HL-60 (cell line): ENCODE measurements at places on chromosomes 5 and 9.

DNA sequence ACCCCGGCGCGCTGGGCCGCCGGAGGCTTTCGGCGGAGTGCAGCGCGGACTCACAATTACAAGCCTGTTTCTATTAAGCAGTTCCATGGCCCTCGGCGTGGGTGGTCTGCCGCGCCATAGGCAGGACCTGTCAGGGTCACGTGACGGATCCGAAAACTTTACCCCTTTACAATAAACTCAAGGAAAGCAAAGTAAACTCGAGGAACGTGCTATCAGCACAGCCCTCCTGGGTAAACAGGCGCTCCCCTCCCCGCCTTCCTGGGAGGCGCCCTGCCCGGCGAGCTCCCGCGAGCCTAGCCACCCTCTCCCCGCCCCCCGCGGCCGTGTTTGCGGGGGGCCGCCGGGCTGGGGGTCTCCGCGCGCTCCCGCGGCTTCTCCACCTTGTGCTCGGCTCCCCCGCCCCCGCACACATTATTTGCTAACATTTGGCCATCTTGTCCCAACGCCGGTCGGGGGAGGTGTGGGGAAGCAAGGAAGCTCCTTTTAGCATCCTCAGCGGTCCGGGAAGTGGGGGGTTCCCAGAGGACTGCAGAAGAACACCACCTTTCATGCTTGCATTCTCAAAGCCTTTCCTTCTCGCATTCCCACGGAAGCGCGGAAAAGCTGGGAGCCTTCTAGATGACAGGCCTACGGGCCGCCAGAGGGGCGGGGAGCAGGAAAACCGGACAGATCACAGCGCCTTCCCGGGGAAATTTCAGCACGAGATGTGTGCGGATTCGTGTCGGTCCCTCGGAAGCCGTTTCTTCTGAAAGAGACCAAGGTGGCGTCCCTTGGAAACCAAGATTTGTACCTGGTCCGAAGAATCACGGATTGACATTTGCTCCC lies at the start of gene PTCH1:
Gene PTCH1 (minus strand): TSS at position 238 of the 825 bp plus-strand sequence.
- DNase-seq, result no peak

GRCh38 chr5:150175076-150175475 lies 8.5 kb downstream of the CDX1 start:
- DNase-seq, result no peak

- no peak for DNase-seq
These were observed 451.6 kb upstream of the CD180 start for GRCh38 chr5:67648201-67648671.

- no peak for DNase-seq
These were observed 60.0 kb downstream of the DROSHA start for GRCh38 chr5:31471916-31472315.

GRCh38 chr9:98255061-98255577 lies 330 bp downstream of the TBC1D2 start:
- no peak for DNase-seq

- DNase-seq, result no peak
These were observed 148.2 kb downstream of the EMB start for GRCh38 chr5:50292735-50293394.

- DNase-seq, result no peak
These were observed 694.9 kb downstream of the ISL1 start for GRCh38 chr5:52077941-52078815.

DNA sequence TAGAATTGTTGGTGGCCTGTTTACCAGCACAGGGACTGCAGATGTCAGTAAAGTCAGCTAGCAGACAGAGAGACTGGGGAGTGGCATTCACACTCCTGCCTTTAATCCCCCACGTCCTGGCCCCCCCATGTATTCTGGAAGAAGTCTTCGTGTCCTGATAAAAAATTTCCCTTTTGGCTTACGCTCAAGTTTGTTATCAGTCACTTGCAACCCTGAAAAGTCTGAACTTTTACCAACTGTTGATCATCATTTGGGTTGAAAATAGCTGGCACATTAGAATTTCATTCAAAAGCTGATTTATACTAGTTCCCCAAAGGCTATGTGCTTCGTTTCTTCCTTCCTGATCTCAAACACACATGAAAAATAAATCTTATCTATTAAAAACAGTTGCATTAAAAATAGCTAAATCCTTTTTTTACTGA lies 5.8 kb upstream of the CRHBP start:
- DNase-seq, result no peak

DNA sequence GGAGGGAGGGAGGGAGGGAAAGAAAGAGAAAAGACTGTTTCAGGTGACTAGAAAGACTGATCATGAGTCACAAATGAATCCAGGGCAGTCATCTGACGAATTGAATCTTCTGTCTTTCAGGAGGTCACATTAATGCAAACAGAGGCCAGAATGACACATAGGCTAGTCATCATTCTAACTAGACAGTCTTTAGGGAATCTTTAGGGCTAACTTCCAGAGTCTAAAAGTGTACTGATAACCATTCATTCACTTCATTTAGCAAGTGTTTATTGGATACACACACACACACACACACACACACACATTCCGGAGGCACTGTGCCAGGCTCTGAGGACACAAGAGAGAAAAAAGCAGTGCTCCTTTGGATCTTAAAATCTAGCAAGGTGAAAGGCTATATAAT lies 156.7 kb downstream of the EBF1 start:
- DNase-seq, result peak; percentile 10

DNA sequence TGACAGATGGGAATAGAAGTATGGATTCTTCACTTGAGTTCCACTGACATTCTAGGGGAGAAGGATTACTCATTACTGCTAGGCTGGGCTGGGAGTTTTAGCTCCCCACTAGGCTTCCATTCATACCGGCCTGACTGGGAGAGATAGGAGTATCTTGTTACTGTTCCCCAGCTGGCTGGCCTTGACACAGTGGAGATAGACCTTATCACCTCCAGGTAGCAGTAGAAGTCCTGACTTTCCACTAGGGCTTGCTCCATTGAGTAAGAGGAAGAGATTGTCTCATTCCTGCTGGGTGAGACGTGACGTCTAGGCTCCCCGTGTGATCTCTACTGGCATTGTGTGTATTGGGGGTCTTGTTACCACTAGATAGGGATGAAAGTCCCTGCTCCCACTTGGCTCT lies 156.4 kb downstream of the CACNA1B start:
- no peak for DNase-seq

- no peak for DNase-seq
These were observed 19.6 kb downstream of the RMI1 start for GRCh38 chr9:84000186-84000585.

DNA sequence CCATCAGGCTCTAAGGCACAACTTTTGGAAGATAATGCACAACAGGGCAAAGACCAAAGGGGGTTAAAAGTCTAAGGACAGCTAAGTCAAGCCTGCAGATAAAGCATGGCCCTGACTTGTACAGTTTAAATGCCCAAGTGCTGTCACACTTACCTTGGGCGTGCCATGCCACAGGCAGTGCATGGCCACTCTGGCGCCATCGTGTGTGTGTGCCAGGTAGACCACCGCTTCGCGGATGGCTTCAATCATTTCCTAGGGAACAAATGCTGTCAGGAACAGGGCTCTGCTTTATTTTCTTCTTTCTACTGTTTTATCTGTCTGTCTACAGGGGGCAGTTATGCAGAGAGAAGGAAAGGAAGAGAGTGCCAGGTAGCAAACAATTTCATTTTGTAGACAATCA lies 19.3 kb downstream of the PUM3 start:
- DNase-seq, result no peak

GRCh38 chr9:36997414-36997813 lies 36.7 kb downstream of the PAX5 start:
- DNase-seq, result no peak

DNA sequence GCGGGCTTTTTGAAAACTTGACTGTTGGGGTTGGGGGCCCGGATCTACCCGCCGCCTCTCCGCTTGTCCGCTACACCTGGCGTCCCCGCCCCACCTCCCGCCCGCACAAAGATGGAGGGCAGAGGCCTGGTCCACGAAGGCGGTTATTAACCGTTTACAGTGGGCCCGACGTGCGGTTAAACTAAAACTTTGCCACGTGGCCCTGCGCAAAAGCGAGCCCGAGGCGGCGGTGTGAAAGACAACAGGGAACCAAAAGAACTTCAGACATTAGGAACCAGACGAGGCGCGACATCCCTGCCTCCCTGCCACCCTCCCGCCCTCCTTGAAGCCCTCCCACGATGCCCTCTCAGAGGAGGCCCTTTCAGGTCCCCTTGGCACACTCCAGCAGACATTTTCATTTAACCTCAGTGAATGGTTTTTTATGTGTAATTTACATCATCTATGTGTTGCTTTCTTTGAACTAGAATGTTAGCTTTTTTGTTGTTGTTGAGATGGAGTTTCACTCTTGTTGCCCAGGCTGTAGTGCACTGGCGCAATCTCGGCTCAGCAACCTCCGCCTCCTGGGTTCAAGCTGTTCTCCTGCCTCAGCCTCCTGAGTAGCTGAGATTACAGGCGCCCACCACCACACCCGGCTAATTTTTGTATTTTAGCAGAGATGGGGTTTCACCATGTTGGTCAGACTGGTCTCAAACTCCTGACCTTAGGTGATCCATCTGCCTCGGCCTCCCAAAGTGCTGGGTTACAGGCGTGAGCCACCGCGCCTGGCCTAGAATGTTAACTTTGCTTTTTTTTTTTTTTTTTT lies 999 bp upstream of the HNRNPA0 start:
- DNase-seq, result no peak

DNA sequence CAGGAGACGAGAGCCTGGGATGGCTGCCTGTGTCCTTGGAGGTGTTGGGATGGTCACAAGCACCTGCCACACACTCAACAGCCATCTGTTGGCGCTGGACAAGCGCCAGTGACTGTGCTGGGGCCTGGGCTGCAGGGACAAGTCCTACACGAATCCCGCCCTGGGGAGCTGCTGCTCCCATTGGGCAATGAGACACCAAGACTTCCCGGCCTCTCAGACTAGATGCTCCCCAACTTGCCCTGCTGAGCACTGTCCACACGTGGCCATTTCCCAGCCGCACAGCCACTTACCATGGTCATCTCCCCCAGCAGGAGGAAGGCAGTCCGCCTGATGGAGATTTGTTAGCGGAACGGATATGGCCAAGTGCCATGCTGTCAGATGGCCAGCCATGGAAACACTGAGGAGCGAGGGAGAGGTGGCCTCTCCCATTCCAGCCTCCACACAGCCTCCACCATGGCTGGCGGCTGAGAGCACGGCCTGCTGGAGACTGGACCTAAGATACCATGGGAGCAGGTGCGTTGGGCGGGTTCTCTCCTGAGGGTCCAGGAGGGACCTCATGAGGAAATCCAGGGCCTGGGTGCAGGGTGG lies 43.9 kb downstream of the PRRT1B start:
- DNase-seq, result no peak

- DNase-seq, result no peak
These were observed 44.1 kb downstream of the APTX start for GRCh38 chr9:32957358-32957757.
